MV-4-11 (cell line): ENCODE measurements at places on chromosomes 12 and 14.

GRCh38 chr14:52558688-52559087, 6.1 kb downstream of the GPR137C start:
- DNase-seq: no peak

- DNase-seq: no peak
Observed at GRCh38 chr12:52657250-52657902, 5.4 kb upstream of the KRT2 start.

DNA sequence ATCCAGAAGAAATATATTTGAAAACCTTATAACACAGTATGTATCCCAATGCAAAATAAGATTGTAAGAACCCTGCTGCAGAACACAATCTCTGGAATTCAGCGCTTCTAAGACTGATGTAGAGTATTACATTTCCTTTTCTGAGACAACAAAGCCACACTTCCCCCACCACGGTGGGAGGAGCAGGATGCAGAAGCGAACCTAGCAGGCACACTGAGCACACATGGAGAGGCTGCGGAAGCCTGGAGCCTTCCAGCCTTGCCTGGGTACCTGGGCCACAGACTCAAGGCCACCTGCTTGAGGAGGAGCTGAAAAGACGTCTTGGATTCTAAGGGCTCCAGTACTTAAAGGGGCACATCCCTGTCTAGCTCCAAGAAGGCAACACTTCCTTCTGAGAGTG, 46.4 kb downstream of the TCHP start:
- no peak for DNase-seq

- no peak for DNase-seq
Observed at GRCh38 chr14:61566537-61567225, 128.6 kb upstream of the HIF1A start.

- DNase-seq: no peak
Observed at GRCh38 chr12:777550-778047, 25.2 kb downstream of the WNK1 start.

GRCh38 chr12:87120440-87120839, 864.2 kb upstream of the MGAT4C start:
- no peak for DNase-seq

DNA sequence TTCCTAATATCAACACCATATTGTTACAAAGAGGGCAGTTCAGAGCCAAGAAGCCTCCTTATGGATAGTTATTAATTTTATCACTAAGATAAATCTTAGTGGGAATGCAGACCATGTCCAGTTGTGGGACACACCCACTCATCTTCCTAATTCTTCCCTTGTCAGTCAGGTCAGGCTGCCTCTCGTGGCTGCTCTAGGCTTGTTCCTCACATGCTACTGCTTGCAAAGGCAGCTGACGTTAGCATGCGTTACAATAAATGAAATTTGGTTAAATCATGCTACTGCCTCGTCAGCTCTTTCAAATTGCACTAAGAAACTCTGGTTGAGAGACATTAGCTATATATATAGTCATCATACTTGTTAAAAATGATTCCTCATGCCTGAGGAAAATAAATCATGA, 108.4 kb downstream of the CAND1 start:
- no peak for DNase-seq

DNA sequence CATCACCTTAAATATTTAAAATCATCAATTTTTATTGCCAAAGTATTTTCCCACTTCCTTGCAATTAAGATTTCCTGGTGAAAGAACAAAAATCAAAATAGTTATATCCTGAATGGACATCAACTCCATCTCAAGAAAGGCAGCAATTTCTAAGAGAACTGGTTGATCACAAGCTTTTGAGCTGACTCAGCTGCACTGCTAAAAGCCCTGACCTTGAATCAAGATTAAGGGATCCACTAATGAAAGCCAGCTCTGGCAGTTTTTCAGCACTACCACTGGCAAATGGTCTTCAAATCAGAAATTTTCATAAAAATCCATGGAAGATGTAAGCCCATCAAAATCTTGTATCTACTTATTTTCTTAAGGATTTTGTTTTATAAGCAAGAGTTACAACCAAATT, 123.4 kb downstream of the SLC6A15 start:
- no peak for DNase-seq

GRCh38 chr12:85273381-85274314, 6.4 kb upstream of the ALX1 start:
- no peak for DNase-seq

GRCh38 chr12:31752450-31752849, 23.6 kb upstream of the AMN1 start:
- DNase-seq: no peak

GRCh38 chr12:113155646-113156045, 6.1 kb downstream of the CFAP73 start:
- no peak for DNase-seq

GRCh38 chr12:58832920-58833319, 87.4 kb downstream of the LRIG3 start:
- no peak for DNase-seq

- DNase-seq: no peak
Observed at GRCh38 chr14:100692256-100692655, 34.4 kb upstream of the DLK1 start.

GRCh38 chr12:114404926-114405518, 922 bp downstream of the TBX5 start:
- DNase-seq: no peak

DNA sequence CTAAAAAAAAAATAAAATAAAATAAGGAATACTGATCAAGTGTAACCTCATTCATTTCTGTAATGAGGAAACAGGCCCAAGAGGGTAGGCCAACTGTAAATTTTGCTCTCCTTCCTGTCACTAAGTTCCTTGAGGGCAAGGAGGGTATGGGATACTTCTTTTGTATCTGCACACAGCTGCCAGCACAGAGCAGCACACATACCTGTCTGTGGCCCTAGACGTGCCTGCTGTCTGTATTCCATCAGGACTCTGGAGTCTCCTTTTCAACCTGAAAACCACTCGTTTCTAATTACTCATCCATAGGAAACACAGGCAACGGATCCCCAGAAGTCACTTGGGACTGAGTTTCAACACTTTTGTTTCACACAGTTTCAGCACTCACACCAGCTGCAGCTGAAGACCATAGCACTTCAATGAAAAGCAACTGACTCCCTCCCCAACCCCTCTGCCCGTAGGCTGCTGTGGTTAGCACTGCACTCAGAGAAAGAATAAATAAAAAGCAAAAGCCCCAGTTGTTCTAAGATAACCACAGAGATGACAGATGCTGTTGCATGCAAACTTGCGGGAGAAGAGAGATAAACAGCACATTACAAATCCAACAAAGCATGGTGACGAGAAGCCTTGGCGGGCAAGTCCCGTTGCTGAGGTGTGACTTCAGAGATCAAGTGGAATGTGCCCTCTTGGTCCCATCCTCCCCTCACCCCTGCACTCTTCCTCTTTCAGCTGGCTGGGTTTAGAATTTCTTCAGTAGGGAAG, 24.9 kb downstream of the CRACR2A start:
- peak; percentile 96 for DNase-seq

DNA sequence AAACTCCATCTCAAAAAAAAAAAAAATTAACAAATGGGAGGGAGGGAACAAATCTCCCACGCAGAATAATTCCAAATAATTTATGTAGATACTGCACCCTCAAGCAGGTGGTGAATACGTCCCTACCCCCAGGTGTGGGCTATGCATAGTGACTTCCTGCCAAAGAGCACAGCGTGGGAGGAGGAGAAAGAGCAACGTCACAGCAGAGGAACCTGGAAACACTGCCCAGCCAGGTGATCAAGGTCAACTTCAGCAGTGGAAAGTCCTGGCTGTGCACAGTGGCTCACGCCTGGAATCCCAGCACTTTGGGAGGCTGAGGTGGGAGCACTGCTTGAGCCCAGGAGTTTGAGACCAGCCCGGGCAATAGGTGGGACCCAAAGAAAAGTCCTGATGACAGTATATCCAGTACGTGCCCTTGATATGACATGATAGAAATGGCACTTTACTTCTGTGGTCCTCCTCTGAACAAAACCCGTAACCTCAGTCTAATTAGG, 9.5 kb downstream of the CINP start:
- DNase-seq: no peak

- DNase-seq: no peak
Observed at GRCh38 chr12:27083861-27084394, 1.6 kb upstream of the C12orf71 start.

DNA sequence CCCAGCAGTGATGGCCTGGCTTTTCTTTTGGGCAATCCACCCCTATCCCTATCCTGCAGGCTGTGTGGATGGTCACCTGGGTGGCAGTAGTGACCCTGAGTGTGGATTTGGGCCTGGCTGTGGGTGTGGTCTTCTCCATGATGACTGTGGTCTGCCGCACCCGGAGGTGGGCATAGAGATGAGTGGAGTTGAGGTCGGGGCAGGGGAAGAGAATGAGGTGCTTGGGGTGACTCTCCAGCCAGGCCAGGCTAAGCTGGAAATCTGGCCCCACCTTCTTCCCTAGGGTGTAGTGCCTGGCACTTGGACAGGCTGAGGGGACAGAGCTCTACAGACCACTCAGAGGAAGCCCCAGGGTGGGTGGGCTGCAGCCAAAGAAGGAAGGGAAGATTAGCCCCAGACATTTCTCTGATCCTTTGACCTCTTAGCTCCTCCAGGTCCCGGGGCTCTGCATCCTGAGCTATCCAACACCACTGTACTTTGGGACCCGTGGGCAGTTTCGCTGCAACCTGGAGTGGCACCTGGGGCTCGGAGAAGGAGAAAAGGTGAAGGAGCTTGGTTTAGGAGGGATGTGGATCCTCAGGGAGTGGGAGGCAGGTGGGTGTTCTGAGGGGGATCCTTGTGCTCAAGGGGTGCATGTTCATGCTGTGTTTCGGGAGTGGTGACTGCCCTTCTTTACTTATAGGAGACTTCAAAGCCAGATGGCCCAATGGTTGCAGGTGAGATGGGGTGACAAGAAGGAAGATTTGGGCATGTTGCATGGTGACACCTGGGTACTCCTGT, 8.4 kb downstream of the B4GALNT1 start:
- DNase-seq: no peak
